Esophagus squamous epithelium (tissue), 5 donors: ENCODE measurements at places on chromosomes 5 and 9.
A peak's percentile ranks its signal among the peaks of the same experiment; 100 is the strongest.

- no peaks in the 10 kb centered on the region for H3K36me3 ChIP-seq
- no peaks in the 10 kb centered on the region for H3K4me1 ChIP-seq
- no peak overlapping the region for H3K4me3 ChIP-seq
These were observed 95.8 kb downstream of the CNTLN start for GRCh38 chr9:17230646-17231045.

- H3K4me1 ChIP-seq = no peaks in the 10 kb centered on the region
- H3K27ac ChIP-seq = no peak overlapping the region
- H3K27me3 ChIP-seq = no peaks in the 10 kb centered on the region
- no peak overlapping the region for H3K4me3 ChIP-seq
- H3K36me3 ChIP-seq = no peaks in the 10 kb centered on the region
These were observed 58.0 kb downstream of the HRH2 start for GRCh38 chr5:175715627-175716522.

- H3K4me1 ChIP-seq = no peaks in the 10 kb centered on the region
- H3K36me3 ChIP-seq = no peaks in the 10 kb centered on the region
- no peak overlapping the region for H3K4me3 ChIP-seq
- no peaks in the 10 kb centered on the region for H3K27me3 ChIP-seq
- DNase-seq = no peak
These were observed 131.3 kb downstream of the ZDHHC21 start for GRCh38 chr9:14561929-14562405.

GRCh38 chr5:93337138-93337537 lies 243.9 kb downstream of the NR2F1-AS1 start:
- no peak overlapping the region for H3K4me3 ChIP-seq
- H3K27ac ChIP-seq = no peak overlapping the region
- DNase-seq = no peak
- H3K36me3 ChIP-seq = no peaks in the 10 kb centered on the region
- H3K27me3 ChIP-seq = no peaks in the 10 kb centered on the region

DNA sequence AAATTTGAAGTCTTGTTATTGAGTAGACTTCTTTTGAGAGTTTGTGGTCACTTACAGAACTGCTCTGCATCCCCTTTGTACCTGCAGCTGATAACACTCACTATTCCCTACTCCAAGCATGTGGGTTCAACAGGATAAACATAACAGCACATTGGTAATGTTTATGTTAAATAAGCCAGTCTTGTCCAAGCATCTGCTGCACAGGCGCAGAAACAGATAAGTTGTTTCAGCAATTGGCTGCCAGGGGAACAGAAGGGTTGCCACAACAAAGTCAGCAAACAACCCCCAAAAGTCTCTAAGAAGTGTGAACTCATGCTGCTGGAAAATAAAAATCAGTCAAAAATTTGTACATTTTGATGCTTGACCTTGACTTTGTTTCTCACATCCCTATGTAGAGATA lies 174.6 kb downstream of the GDNF start:
- no peak overlapping the region for H3K27ac ChIP-seq
- DNase-seq = no peak
- H3K27me3 ChIP-seq = no peaks in the 10 kb centered on the region

DNA sequence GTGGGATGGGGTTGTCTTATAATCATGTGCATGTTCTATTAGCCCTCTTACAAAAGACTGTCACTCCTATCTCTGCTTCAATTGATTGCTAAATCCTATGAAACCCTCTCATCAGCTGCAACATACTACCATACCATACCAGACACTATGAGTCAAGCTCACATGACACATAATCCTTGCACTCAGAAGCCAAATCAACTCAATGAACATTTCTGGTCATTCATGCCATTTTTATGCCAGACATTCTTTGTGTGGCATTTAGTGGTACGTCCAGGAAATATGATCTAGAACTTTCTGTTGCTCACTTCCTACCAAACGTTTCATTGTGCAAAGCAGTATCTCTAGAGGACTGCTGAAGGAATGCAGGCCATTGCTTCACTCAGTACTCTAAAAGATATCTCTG lies 159.2 kb upstream of the GNA14 start:
- no peak overlapping the region for H3K27ac ChIP-seq
- H3K4me1 ChIP-seq = peaks cover 48% of the 10 kb centered on the region
- no peak for DNase-seq
- H3K36me3 ChIP-seq = peaks cover 27% of the 10 kb centered on the region
- H3K27me3 ChIP-seq = no peaks in the 10 kb centered on the region

GRCh38 chr9:113876151-113876992 lies at the start of gene ZNF618:
Gene ZNF618 (plus strand): TSS chr9:113876309. CDS start chr9:113876381, 72 bp downstream.
- DNase-seq = no peak
- H3K27ac ChIP-seq = peak within 1 kb of the TSS; percentile 85
- no peaks in the 10 kb centered on the region for H3K27me3 ChIP-seq
- H3K4me3 ChIP-seq = peak within 1 kb of the TSS; percentile 96
- no peaks in the 10 kb centered on the region for H3K4me1 ChIP-seq

DNA sequence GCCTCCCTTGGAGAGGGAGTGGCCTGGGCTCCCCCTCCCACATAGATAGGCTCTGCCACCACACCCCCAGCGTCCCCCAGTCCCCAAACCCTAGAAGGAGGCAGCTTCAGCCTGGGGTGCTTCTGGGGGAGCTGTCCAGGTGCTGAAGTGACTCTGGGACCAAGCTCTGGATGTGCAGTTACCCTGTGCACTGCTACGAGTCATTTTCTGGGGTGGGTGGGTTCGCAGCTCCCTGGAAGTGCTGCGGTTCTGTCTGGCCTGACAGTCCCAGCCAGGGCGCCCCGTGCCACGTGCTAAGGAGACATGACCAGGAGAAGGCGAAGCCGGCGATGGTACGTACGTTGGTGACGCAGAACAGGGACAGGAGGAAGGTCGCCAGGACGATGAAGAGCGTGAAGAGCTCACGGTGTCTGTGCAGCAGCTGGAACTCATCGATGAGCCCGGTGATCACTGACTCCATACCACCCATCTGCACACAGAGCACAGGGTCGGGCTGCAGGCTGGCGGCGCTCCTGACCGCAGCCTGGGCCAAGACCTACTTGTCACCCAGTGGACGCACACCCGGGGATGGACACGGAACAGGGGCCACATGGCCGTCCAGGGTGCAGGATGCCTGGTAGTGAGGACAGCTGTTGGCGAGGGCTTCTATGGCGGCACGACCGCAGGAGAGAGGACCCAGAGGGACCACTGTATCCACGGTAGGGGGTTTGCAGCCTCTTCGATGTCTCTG lies 35.7 kb downstream of the SLC6A3 start:
- no peak overlapping the region for H3K4me3 ChIP-seq
- H3K27me3 ChIP-seq = no peaks in the 10 kb centered on the region
- H3K4me1 ChIP-seq = no peaks in the 10 kb centered on the region
- H3K27ac ChIP-seq = no peak overlapping the region
- DNase-seq = no peak

GRCh38 chr9:16871336-16872151 lies 1.1 kb upstream of the BNC2 start:
- peak overlapping the region; percentile 85 for H3K4me3 ChIP-seq
- H3K4me1 ChIP-seq = no peaks in the 10 kb centered on the region
- peak overlapping the region; percentile 93 for H3K27ac ChIP-seq
- H3K27me3 ChIP-seq = no peaks in the 10 kb centered on the region
- no peak for DNase-seq

DNA sequence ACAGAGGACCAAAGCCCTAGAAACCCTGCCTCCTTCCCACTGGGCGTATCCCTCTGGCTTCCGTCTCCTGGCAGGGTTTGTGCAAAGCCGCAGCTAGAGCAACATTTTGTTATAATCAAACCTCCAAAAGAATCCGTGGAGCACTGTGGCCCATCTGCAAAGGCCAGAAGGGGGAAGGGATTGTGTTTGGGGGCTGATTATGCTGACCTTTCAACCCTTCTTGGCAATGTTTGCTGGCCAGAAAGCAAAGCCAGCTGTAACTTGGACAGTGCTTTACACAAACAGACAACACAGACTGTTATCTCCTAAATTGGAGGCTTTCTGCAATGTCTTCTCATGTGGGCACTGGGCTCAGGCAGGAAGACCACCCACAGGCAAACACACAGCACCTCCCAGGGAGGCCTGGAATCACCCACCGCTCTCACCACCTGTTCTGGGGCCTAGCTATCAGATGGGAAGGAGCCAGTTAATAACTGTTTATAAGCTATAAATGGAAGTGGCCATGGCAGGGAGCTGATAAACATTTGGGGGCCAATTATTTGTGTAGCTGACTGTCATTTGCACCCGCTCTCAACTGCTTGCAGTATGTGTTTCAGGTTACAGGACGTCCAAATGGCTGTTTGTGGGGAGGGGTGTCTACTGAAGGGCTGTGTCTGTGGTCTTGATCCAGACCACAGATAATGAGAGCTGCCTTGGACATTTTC lies 121.6 kb upstream of the ERCC6L2 start:
- H3K36me3 ChIP-seq = no peaks in the 10 kb centered on the region
- no peak overlapping the region for H3K4me3 ChIP-seq
- no peaks in the 10 kb centered on the region for H3K4me1 ChIP-seq

DNA sequence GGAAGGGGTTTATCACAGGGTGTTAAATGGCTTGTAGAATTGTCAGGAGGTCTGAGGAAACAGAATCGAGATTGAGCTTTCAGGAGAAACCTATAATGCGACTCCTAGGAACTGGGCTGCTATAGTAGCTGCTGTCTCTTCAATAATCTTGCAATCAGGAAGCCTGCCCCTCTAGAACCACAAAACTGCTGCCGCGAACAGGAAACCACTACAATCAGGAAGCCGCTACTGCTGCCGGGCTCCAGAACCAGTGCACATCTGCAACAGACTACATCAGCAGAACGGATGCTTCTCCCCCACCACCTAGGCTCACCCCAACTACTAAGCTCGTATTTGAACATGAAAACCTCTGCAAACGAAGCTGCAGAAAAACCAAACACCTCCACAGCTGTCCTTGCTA lies 31.6 kb downstream of the TNFSF8 start:
- H3K36me3 ChIP-seq = no peaks in the 10 kb centered on the region
- H3K27ac ChIP-seq = no peak overlapping the region
- no peak overlapping the region for H3K4me3 ChIP-seq
- H3K27me3 ChIP-seq = no peaks in the 10 kb centered on the region

DNA sequence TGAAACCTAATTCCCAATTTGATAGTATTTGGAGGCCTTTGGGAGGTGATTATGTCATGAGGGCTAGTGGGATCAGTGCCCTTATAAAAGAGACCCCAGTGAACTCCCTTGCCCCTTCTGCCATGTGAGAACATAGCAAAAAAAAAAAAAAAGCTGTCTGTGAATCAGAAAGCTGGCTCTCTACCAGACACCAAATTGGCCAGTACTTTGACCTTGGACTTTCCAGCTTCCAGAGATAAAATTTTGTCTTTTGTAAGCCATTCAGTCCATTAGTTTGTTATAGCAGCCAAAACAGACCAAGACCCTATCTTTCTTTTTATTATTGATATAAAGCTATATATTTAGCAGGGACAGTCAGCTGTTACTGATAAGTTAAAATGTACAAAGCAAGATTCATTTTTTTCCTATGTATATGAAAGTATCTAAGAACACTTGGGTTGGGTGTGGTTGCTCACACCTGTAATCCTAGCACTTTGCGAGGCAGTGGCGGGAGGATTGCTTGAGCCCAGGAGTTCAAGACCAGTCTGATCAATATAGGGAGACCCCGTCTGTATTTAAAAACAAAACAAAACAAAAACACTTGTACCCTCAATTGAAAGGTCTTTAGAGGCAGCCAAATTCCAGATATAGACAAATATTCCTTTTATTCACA lies 8.1 kb upstream of the C5orf24 start:
- H3K4me1 ChIP-seq = no peaks in the 10 kb centered on the region
- peaks cover 85% of the 10 kb centered on the region for H3K36me3 ChIP-seq
- no peak for DNase-seq
- H3K27me3 ChIP-seq = no peaks in the 10 kb centered on the region
- H3K27ac ChIP-seq = no peak overlapping the region

DNA sequence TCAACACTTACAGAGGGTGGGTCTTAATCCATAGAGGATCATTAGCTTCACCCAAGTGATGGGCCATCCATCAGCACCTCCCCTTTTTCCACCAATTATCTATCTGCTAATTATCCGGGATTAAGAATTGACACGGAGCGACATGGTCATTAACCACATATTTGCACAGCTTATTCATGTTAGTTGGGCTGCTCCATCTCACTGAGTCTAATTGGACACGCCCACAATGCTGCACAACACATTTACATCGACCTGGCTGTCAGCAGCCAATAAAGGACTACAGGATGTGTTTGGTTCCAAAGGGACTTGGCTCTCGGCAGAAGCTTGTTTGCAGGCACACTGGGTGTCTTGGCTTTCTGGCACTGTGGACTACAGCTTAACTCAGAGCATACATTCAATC lies 21.6 kb downstream of the FOXE1 start:
- H3K36me3 ChIP-seq = no peaks in the 10 kb centered on the region
- H3K4me1 ChIP-seq = no peaks in the 10 kb centered on the region
- H3K27ac ChIP-seq = no peak overlapping the region

DNA sequence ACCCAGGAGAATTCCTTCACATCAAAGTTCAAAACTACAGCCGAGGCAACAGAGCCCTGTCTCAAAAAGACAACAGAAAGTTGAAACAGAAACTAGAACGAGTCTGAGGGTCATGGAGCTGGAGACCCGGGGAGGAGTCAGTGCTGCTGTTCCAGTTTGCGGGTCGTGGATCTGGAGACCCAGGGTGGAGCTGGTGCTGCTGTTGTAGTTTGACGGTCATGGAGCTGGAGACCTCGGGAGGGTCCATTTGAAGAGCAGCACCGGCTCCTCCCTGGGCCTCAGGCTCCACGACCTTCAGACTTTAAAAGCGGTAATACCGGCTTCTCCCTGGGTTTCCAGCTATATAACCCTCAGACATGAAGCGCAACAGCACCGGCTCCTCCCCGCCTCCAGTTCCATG lies 13.0 kb upstream of the LCN15 start:
- H3K27ac ChIP-seq = no peak overlapping the region
- H3K36me3 ChIP-seq = no peaks in the 10 kb centered on the region
- no peak for DNase-seq
- H3K27me3 ChIP-seq = no peaks in the 10 kb centered on the region
- H3K4me1 ChIP-seq = no peaks in the 10 kb centered on the region
- no peak overlapping the region for H3K4me3 ChIP-seq

DNA sequence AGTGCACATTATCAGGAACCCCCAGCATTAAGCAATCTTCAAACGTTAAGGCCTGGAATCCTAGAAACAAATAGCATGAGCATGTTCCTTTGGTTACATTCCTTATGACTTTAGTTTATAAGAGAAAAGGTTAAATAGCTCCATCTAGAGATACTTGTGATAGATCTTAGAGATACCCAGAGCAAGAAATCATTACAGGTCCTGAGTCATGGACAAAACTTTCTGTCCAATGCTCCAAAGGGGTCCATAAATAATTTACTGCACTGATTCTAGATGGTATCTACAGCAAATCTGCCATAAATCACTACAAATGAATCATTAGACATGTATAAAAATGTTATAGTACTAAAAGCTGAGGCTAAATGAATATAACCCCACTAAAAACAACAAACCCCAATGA lies 139.6 kb downstream of the HTR1A start:
- H3K4me1 ChIP-seq = no peaks in the 10 kb centered on the region
- DNase-seq = no peak
- no peaks in the 10 kb centered on the region for H3K27me3 ChIP-seq
- no peak overlapping the region for H3K27ac ChIP-seq
- no peaks in the 10 kb centered on the region for H3K36me3 ChIP-seq
